Psoas muscle (tissue), 8 donors: ENCODE measurements at places on chromosomes 2 and 18.
A peak's percentile ranks its signal among the peaks of the same experiment; 100 is the strongest.

DNA sequence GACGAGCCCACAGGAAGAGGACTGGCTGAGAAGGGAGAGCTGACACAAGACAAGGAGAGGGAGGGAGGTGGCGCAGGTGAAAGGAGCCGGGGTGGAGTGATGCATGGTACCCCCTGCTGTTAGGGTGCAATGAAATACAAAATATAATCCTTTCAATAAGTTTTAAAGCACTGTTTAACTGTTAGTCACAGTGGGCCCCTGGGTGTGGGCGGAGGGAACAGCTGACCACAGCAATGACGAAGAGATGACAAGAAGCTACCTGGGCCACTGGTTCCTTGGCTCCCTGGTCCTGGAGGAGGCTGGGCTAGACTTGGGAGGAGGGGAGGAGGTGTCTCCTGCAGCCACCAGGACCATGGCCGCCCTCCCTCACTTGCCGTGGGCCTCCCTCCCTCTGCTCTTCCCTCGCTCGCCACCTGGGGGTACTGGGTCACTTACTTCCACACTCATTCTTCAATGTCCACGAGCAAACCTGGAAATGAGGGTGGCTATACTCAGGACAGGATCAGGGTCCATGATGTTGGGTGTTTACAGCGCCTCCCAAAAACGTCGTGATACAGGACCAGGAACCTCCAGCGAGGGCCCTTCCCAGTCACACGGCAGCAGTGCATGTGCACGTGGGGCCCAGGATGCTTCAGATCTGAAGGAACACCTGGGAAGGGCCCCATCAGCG is 196.1 kb downstream of the ANKRD30B start:
- H3K4me3 ChIP-seq: no peak overlapping the region
- no peaks in the 10 kb centered on the region for H3K36me3 ChIP-seq
- H3K27me3 ChIP-seq: no peaks in the 10 kb centered on the region
- no peak overlapping the region for H3K27ac ChIP-seq

DNA sequence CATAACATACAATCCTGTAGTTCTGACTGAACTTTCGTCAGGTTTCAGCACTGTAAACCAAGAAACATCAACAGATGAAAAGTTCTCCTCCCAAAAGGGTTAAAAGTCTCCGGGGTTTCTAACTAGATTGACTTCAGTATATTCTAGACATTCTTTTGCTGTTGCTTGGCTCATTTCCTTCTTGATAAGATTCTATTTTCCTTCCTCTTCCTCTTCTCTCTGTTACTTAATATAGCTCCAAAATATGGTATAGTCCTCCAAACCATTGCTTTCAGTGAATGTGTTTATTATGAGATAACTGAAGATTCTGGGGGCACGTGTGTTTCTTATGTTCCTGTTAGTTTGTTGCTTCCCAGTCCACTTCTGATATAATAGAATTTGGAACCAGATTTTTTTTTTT is 46.4 kb upstream of the MAP4K3 start:
- no peak overlapping the region for H3K27ac ChIP-seq
- H3K27me3 ChIP-seq: no peaks in the 10 kb centered on the region
- no peaks in the 10 kb centered on the region for H3K36me3 ChIP-seq
- peaks cover 4% of the 10 kb centered on the region for H3K4me1 ChIP-seq
- no peak overlapping the region for H3K4me3 ChIP-seq
- no peak for DNase-seq

GRCh38 chr2:28395334-28396061 is 2.8 kb downstream of the FOSL2 start:
- H3K4me1 ChIP-seq: peaks cover 32% of the 10 kb centered on the region
- H3K27me3 ChIP-seq: no peaks in the 10 kb centered on the region
- peaks cover 17% of the 10 kb centered on the region for H3K36me3 ChIP-seq

DNA sequence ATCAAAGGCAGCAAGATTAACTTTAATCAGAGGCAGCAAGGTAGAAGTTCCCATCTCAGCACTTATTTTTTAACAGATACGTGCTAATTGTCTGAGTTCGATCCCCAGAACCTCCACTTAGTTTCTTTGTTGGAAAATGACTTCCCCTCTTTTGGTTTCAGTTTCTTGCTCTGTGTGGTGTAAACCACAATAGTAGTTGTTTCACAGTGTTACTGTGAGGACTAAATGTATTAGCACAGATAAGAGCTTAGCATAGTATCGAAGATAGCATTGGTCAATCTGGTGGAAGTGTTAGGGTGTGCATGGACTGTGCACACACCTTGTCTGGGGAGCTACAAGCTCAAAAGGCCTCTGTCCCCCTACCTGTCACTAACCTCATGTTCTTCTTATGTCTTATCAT is 988.3 kb upstream of the GYPC start:
- no peak overlapping the region for H3K27ac ChIP-seq
- H3K4me3 ChIP-seq: no peak overlapping the region
- no peak for DNase-seq
- no peaks in the 10 kb centered on the region for H3K4me1 ChIP-seq

GRCh38 chr2:100542418-100542817 is 20.4 kb upstream of the PDCL3 start:
- no peaks in the 10 kb centered on the region for H3K4me1 ChIP-seq
- no peak overlapping the region for H3K27ac ChIP-seq
- H3K36me3 ChIP-seq: no peaks in the 10 kb centered on the region
- no peak overlapping the region for H3K4me3 ChIP-seq
- no peak for DNase-seq
- H3K27me3 ChIP-seq: no peaks in the 10 kb centered on the region

GRCh38 chr2:188819792-188820191 is 154.4 kb upstream of the COL3A1 start:
- no peaks in the 10 kb centered on the region for H3K4me1 ChIP-seq
- no peaks in the 10 kb centered on the region for H3K36me3 ChIP-seq
- H3K4me3 ChIP-seq: no peak overlapping the region
- no peak overlapping the region for H3K27ac ChIP-seq
- no peaks in the 10 kb centered on the region for H3K27me3 ChIP-seq
- no peak for DNase-seq

GRCh38 chr2:18814387-18814786 is 225.0 kb upstream of the NT5C1B start:
- no peaks in the 10 kb centered on the region for H3K4me1 ChIP-seq
- no peak overlapping the region for H3K4me3 ChIP-seq
- no peak for DNase-seq
- no peak overlapping the region for H3K27ac ChIP-seq
- H3K36me3 ChIP-seq: no peaks in the 10 kb centered on the region
- H3K27me3 ChIP-seq: no peaks in the 10 kb centered on the region

DNA sequence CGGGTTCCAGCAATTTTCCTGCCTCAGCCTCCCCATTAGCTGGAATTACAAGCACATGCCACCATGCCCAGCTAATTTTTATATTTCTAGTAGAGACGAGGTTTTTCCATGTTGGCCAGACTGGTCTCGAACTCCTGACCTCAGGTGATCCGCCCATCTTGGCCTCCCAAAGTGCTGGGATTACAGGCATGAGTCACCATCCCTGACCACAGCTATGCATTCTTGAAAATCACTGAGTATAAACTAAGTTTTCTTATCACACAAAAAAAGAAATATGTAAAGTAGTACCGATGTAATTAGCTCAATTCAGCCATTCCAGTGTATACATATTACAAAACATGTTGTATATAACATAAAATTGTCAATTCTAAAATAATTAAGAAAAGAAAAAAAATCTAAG is 232.7 kb downstream of the MBD2 start:
- no peak for DNase-seq
- no peaks in the 10 kb centered on the region for H3K27me3 ChIP-seq
- no peaks in the 10 kb centered on the region for H3K4me1 ChIP-seq
- H3K4me3 ChIP-seq: no peak overlapping the region
- no peak overlapping the region for H3K27ac ChIP-seq

DNA sequence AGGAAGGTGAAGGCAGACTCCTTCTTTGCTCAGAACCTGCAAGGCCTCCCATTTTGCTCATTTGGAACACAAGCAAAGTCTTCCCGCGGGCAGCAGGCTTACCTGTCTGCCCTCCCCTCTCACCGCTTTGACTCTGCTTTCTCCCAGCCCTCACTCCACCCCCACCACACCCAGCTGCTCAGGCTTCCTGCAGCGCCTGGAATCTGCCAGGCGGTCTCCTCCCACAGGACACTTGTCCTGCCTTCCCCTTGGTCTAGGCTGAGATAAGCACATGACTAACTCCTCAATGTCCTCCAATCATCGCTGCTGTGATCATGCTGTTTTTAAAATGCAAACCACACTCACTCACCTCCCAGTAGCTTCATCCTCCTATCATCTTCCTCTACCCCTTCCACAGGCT is 430.0 kb downstream of the ZNF516 start:
- no peak for DNase-seq
- H3K4me1 ChIP-seq: no peaks in the 10 kb centered on the region
- no peak overlapping the region for H3K27ac ChIP-seq
- no peaks in the 10 kb centered on the region for H3K27me3 ChIP-seq

DNA sequence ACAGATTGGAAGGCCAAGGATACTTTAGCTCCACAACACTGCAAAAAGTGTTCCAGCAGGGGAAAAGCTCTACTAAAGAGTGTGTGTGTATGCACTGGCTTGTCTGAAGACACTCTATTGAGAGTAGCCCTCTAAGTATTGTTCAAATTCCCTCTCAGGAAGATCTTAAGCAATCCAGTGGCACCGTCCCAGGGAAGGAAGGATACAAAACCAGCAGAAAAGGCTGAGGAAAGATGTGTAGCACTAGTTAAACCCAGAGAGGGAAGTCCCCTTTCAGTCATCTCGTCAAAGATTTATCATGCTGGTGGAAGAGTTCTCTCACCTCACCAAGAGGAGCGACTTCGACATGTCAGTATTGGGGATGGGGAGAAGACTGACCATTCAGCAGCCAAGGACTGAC is 50.5 kb downstream of the DHRS9 start:
- DNase-seq: no peak
- no peaks in the 10 kb centered on the region for H3K27me3 ChIP-seq
- no peaks in the 10 kb centered on the region for H3K36me3 ChIP-seq
- H3K4me1 ChIP-seq: no peaks in the 10 kb centered on the region
- H3K4me3 ChIP-seq: no peak overlapping the region

DNA sequence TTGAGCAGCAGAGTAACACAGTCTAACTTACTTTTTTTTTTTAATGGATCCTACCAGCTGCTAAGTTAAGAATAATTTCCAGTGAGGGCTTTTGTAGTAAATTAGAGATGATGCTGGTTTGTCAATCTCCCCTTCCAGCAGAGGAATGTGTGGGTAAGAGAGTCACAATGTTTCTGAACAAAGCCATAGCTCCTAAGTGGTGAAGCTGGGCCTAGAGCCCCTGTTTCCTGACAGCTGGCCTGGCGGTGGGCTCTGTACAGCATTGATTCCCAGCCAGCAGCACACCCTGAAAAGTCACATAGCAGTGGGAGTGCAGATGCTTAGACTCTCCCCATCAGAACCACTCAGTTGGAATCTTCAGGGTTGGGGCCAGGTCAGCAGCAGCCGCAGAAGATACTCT is 24.4 kb downstream of the CAPG start:
- H3K27ac ChIP-seq: no peak overlapping the region
- H3K4me3 ChIP-seq: no peak overlapping the region
- no peaks in the 10 kb centered on the region for H3K27me3 ChIP-seq
- no peaks in the 10 kb centered on the region for H3K4me1 ChIP-seq

- no peak for DNase-seq
- peaks cover 43% of the 10 kb centered on the region for H3K4me1 ChIP-seq
- peak overlapping the region; percentile 10 for H3K27ac ChIP-seq
- peaks cover 16% of the 10 kb centered on the region for H3K36me3 ChIP-seq
- peak overlapping the region; percentile 16 for H3K4me3 ChIP-seq
Observed at GRCh38 chr2:231059756-231060155, 3.1 kb downstream of the PSMD1 start.

DNA sequence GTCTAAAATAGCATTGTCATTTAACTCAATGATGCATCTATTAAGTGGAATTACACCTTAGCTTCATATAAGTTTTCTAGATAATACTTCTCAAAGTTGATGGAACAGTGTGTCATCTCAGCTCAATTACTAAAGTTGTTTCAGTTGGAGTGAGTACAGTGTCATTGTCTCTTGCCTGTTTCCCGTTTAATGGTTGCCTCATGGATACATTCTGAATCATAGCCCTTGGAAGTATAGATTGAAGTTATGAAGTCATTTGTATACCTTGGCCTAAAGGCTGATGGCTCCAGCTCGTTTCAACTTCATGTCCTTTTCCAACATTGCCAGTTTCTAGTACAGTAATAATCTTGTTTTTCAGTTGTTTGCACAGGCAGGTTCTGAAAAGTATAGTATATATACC is 130.5 kb upstream of the NOSTRIN start:
- no peak for DNase-seq
- no peaks in the 10 kb centered on the region for H3K4me1 ChIP-seq
- H3K27ac ChIP-seq: no peak overlapping the region
- H3K36me3 ChIP-seq: no peaks in the 10 kb centered on the region

DNA sequence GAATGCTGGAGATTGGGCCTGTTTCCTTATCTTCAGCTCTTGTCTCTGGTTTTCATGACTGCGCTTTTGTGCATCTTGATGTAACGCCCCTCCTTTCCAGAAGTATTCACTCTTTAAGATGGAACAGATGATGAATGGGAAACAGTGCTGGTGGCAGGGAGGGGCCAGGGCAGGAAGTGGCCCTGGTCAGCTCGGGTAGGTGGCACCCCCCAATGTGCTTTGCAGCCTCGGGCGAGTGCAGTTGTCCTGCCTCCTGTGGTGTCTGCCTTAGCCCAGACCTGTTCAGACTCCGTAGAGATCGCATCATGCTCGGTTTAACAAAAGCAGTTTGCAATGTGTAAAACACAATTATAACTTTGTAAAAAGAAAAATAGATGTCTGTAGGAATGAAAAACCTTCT is 17.0 kb upstream of the MGAT4A start:
- no peaks in the 10 kb centered on the region for H3K36me3 ChIP-seq
- H3K4me1 ChIP-seq: no peaks in the 10 kb centered on the region
- no peak for DNase-seq
- H3K27ac ChIP-seq: no peak overlapping the region
- H3K4me3 ChIP-seq: no peak overlapping the region

DNA sequence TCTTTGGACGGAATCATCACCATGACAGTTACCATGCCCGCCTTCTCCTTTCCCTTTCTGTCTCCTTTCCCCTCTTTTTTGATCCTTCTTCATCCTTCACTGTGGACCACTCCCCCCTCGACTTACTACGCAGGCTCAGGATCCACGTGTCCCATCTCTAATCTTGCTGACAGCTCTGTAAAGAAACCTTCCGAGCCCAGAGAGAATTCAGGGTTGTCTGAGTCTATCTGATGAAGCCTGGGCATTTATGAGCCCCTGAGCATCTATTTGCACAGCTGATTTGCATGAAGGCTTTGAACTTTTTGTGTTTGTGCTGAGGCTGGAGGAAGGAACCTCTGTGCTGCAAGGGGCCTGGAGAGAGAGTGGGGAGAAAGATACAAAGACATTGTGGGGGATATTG is 50.7 kb downstream of the CIB4 start:
- peaks cover 10% of the 10 kb centered on the region for H3K27me3 ChIP-seq
- H3K4me1 ChIP-seq: no peaks in the 10 kb centered on the region
- DNase-seq: peak; percentile 4
- no peaks in the 10 kb centered on the region for H3K36me3 ChIP-seq
- H3K27ac ChIP-seq: no peak overlapping the region

DNA sequence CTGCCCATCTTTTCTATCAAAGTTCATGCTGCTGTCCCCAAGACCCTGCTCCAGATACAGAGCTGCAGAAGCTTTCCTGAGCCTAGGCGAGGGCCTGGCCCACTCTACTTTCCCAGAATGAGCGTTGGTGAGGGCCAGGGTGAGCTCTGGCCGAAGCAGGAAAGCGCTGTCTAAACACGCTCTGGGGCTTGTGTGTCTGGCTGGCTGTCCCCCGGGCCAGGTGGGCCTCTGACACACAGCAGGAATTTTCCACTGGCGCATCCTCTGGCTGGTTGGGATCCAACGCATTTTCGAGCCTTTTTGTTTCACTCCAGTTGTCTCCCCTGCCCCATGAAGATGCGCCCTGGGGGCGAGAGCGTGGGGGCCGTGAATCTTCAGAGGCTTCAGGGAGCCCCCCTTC is 17.8 kb upstream of the KCNK3 start:
- H3K36me3 ChIP-seq: no peaks in the 10 kb centered on the region
- H3K27me3 ChIP-seq: peaks cover 23% of the 10 kb centered on the region
- H3K27ac ChIP-seq: no peak overlapping the region
- DNase-seq: no peak
- H3K4me1 ChIP-seq: no peaks in the 10 kb centered on the region
